ENCODE measurements at places on chromosomes 5 and 9. TPM values are rescaled to one million over a fixed set of nuclear protein-coding genes. Genes with fewer than 3 reads are reported as not detected.

GRCh38 chr5:52043137-52043536, 659.9 kb downstream of the ISL1 start:
- H3K4me1 ChIP-seq, result no peaks in the 10 kb centered on the region
- no peak for DNase-seq
- H3K4me3 ChIP-seq, result no peak overlapping the region

The SNCB gene
- total RNA-seq, result not detected

The SLC2A8 gene
- total RNA-seq, result 35.2 TPM

DNA sequence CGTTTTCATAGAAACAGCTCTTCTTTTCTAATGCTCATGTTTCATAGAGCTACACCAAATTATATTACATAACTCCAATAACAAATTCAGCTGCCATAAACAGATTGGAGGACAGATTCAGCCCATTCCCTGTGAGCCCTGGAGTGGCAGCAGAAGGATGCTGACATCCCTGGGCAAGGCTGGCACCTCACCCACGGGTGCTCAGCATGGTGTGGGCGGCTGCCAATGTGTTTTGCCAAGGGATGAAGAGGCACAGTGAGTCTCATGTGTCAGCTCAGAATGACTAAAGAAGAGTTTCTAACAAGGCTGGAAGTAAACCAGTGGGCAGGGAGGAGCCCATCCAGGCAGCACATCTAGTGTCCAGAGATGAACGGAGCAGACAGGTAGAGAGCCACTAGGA, 127.1 kb upstream of the ICE1 start:
- no peak for DNase-seq
- no peak overlapping the region for H3K4me3 ChIP-seq
- no peak overlapping the region for H3K27ac ChIP-seq
- no peaks in the 10 kb centered on the region for H3K4me1 ChIP-seq
- peaks cover 7% of the 10 kb centered on the region for H3K36me3 ChIP-seq
- H3K27me3 ChIP-seq, result no peaks in the 10 kb centered on the region

GRCh38 chr5:84384604-84385575, at the start of gene EDIL3:
EDIL3 (minus strand) TSS chr5:84384880; CDS start chr5:84384374, 506 bp downstream.
- peak within 1 kb of the TSS; percentile 87 for H3K4me3 ChIP-seq
- H3K36me3 ChIP-seq, result peaks cover 17% of the 10 kb centered on the region
- no peaks in the 10 kb centered on the region for H3K4me1 ChIP-seq
- peak; percentile 67 for DNase-seq

DNA sequence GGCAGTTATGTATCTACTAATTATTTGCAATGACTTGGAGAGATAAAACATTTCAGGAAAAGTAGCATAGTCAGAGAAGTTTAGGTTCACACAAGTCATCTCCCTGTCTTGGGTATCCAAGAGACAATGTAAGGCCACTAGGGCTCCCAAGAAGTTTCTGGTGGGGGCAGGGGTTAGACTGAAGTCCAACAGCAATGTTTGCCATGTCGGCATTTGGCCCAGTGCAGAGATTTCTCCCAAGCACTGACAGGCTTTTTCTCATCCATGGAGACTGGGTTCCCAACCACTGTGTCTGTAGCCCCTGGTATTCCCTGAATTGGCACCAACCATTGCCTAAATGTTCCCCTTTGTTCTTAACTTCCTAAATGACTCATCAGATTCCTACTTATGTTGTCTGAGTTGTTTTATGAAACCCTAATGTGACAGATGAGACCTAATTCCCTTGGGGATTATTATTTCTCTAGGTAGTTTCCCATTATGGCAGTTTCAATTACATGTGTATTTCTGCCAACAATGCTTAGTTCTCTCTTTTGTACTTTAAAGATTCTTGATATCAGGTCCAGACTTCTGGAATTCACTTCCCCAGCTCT, 103.6 kb upstream of the EGFLAM start:
- no peak overlapping the region for H3K4me3 ChIP-seq
- DNase-seq, result no peak
- H3K4me1 ChIP-seq, result peaks cover 8% of the 10 kb centered on the region
- H3K27me3 ChIP-seq, result no peaks in the 10 kb centered on the region

The HMCN2 gene
- total RNA-seq, result 1.2 TPM

DNA sequence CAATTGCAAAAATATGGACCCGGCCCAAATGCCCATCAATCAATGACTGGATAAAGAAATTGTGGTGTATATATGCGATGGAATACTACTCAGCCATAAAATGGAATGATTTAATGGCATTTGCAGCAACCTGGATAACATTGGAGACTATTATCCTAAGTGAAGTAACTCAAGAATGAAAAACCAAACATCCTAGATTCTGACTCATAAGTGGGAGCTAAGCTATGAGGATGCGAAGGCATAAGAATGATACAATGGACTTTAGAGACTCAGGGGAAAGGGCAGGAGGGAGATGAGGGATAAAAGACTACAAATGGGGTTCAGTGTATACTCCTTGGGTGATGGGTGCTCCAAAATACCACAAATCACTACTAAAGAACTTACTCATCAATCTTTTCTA, 247.6 kb upstream of the FBXL7 start:
- H3K27ac ChIP-seq, result no peak overlapping the region
- DNase-seq, result no peak
- no peak overlapping the region for H3K4me3 ChIP-seq
- H3K27me3 ChIP-seq, result no peaks in the 10 kb centered on the region
- H3K36me3 ChIP-seq, result no peaks in the 10 kb centered on the region

The PRLR gene
- total RNA-seq, result 0.05 TPM

The TRMT10B gene
- 0.81 TPM for total RNA-seq

DNA sequence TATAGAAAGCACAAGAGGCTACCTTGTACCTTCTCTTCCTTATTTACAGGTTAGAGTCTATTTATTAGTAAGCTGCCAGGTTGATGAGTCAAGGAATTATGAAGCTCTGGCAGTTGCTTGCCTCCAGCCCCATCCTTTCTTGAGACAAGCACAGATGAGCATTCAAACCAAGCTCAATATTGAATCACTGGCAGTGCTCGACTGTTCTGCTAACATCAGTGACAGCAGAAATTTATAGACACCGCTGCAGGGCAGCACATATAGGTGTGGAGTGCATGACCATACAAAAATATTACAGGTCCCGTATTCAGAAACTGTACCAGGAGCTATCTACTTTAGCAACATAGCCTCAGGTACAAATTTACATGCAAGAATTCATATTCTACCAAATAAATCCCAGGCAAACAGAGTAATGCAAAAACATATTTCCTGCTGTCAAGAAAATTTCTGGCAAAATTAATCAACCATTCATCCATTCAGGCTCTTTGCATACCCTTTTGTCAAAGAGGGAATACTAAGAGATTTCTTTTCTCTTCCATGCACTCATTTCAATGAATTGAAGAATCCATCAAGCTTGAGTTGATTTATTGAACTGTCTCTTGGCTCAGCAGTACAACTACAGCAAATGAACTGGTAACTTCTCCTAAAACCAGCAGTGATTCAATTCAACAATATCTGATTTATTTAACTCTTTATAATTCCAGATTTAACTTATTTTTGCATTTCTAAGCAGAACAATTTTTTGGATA, 26.9 kb upstream of the PCA3 start:
- no peak overlapping the region for H3K4me3 ChIP-seq
- peaks cover 12% of the 10 kb centered on the region for H3K4me1 ChIP-seq
- H3K27ac ChIP-seq, result no peak overlapping the region
- no peaks in the 10 kb centered on the region for H3K36me3 ChIP-seq

- H3K4me3 ChIP-seq, result no peak overlapping the region
- H3K4me1 ChIP-seq, result peaks cover 31% of the 10 kb centered on the region
- no peak overlapping the region for H3K27ac ChIP-seq
- no peaks in the 10 kb centered on the region for H3K27me3 ChIP-seq
- peaks cover 14% of the 10 kb centered on the region for H3K36me3 ChIP-seq
- no peak for DNase-seq
Measured at GRCh38 chr9:131426545-131426944, 32.7 kb downstream of the PRRC2B start.

GRCh38 chr5:142544946-142545649, 140.8 kb downstream of the FGF1 start:
- H3K4me1 ChIP-seq, result peaks cover 80% of the 10 kb centered on the region
- peak; percentile 49 for DNase-seq
- no peaks in the 10 kb centered on the region for H3K27me3 ChIP-seq
- H3K36me3 ChIP-seq, result no peaks in the 10 kb centered on the region
- H3K4me3 ChIP-seq, result no peak overlapping the region

GRCh38 chr9:78972303-78972999, 599.3 kb upstream of the TLE4 start:
- H3K27me3 ChIP-seq, result no peaks in the 10 kb centered on the region
- no peaks in the 10 kb centered on the region for H3K36me3 ChIP-seq
- no peak overlapping the region for H3K4me3 ChIP-seq
- H3K27ac ChIP-seq, result no peak overlapping the region

GRCh38 chr9:131578021-131578420, 32.7 kb downstream of the PRRT1B start:
- peaks cover 7% of the 10 kb centered on the region for H3K4me1 ChIP-seq
- H3K27me3 ChIP-seq, result no peaks in the 10 kb centered on the region
- no peak for DNase-seq
- H3K4me3 ChIP-seq, result no peak overlapping the region

- DNase-seq, result peak; percentile 61
- H3K27me3 ChIP-seq, result no peaks in the 10 kb centered on the region
- no peak overlapping the region for H3K4me3 ChIP-seq
- H3K36me3 ChIP-seq, result no peaks in the 10 kb centered on the region
- H3K4me1 ChIP-seq, result peaks cover 54% of the 10 kb centered on the region
Measured at GRCh38 chr5:135245521-135246499, 153.2 kb downstream of the MACROH2A1 start.

GRCh38 chr5:88452820-88453219, 184.2 kb upstream of the TMEM161B start:
- H3K27me3 ChIP-seq, result 0 out of 2 replicates have a peak, but pooled peaks cover 3% of the 10 kb centered on the region
- DNase-seq, result no peak
- H3K4me1 ChIP-seq, result no peaks in the 10 kb centered on the region
- no peak overlapping the region for H3K27ac ChIP-seq
- no peak overlapping the region for H3K4me3 ChIP-seq

GRCh38 chr9:116933251-116933650, 246.1 kb downstream of the TRIM32 start:
- H3K27ac ChIP-seq, result no peak overlapping the region
- H3K36me3 ChIP-seq, result no peaks in the 10 kb centered on the region
- H3K27me3 ChIP-seq, result no peaks in the 10 kb centered on the region
- no peak overlapping the region for H3K4me3 ChIP-seq
- DNase-seq, result no peak
- no peaks in the 10 kb centered on the region for H3K4me1 ChIP-seq

GRCh38 chr9:34079181-34079580, 30.5 kb upstream of the UBAP2 start:
- H3K27ac ChIP-seq, result no peak overlapping the region
- no peaks in the 10 kb centered on the region for H3K4me1 ChIP-seq
- H3K4me3 ChIP-seq, result no peak overlapping the region
- no peaks in the 10 kb centered on the region for H3K27me3 ChIP-seq
- DNase-seq, result no peak

The SLC34A1 gene
- total RNA-seq, result not detected

GRCh38 chr9:115983366-115983765, 170.2 kb upstream of the PAPPA start:
- H3K36me3 ChIP-seq, result no peaks in the 10 kb centered on the region
- H3K27me3 ChIP-seq, result no peaks in the 10 kb centered on the region
- no peak overlapping the region for H3K27ac ChIP-seq
- H3K4me1 ChIP-seq, result peaks cover 4% of the 10 kb centered on the region
- DNase-seq, result no peak
